ENCODE measurements at places on chromosomes 5 and 9.

- no peak for DNase-seq
Measured at GRCh38 chr9:131727795-131728545, 11.9 kb downstream of the RAPGEF1 start.

DNA sequence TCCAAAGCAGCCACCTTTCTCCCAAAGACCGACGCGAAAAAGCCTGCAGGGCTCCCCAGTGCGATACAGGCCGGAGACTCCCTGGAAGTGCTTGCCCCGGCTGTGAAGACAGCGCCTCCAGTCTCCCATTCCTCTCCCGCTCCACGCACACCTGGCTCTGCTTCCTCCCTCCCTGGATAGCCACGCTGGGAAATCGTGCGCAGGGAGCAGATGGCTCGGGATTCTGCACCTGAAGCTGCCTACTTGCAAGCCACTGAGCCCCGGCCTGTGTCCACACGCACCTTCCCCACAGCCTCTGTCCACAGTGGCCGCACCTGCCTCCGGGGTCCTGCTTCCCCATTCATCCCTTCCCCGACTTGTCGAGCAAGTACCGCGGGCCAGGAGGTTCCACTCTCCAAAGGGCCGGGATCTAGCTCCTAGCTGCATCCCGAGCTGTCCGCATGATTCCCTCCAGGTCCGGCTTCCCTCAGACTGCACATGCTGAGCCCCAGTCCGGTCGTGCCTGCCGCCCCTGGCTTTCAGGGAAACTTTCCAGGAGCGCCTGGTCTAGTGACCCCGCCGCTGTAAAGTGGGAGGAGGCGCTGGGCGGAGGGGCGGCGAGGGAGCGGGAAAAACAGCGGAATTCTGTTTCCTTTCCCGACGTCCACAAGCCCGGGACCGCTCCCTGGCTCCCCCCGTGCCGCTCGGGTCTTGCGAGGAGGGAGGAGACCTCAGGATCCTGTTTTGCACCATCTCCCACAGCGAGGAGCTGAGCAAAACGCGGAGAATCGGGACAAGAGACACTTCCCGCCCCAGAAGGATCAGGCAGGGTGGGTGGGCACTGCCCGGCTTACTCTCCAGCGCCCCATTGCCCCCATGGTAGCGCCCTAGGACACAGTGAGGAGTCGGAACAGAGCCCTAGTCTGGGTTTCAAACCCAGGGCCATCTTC lies 2.0 kb downstream of the SEMA6A start:
- DNase-seq, result no peak

DNA sequence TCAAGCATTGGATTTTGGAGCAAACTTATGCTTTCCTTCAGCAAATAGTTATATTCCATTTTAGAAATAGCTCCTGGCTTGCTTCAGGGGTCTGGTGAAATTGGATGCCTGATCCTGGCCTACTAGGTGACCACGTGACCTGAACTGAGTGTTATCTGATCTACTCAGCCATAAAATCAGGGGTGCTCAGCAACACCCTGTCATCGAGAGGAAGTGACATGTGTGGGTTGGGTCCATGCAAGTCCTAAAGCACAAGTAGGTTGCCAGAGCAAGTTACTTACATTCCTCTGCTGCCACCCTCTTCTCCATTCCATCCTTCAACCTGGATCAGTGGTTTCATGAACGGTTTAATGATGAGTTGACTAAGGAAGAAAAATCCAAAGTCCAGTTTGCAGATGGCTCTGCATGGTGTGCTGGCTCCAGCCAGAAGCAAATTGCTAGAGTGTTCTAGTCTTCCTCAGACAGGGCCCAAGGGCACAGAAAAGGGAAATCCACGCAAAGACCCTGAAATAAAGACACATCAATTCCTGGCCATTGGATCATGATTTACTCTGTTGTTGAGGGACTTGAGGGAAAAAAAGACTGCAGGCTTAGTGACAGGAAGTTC lies 2.8 kb upstream of the FAM193B start:
- DNase-seq, result no peak

GRCh38 chr5:56190497-56190896 lies 42.6 kb downstream of the ANKRD55 start:
- DNase-seq, result no peak

- DNase-seq, result peak; percentile 38
Measured at GRCh38 chr9:15135164-15135792, 171.7 kb downstream of the TTC39B start.

- no peak for DNase-seq
Measured at GRCh38 chr5:29263915-29264351, 1929.6 kb upstream of the CDH6 start.

- DNase-seq, result no peak
Measured at GRCh38 chr9:108836319-108836718, 19.5 kb downstream of the ACTL7B start.

- no peak for DNase-seq
Measured at GRCh38 chr9:116278326-116278725, 124.7 kb downstream of the PAPPA start.

DNA sequence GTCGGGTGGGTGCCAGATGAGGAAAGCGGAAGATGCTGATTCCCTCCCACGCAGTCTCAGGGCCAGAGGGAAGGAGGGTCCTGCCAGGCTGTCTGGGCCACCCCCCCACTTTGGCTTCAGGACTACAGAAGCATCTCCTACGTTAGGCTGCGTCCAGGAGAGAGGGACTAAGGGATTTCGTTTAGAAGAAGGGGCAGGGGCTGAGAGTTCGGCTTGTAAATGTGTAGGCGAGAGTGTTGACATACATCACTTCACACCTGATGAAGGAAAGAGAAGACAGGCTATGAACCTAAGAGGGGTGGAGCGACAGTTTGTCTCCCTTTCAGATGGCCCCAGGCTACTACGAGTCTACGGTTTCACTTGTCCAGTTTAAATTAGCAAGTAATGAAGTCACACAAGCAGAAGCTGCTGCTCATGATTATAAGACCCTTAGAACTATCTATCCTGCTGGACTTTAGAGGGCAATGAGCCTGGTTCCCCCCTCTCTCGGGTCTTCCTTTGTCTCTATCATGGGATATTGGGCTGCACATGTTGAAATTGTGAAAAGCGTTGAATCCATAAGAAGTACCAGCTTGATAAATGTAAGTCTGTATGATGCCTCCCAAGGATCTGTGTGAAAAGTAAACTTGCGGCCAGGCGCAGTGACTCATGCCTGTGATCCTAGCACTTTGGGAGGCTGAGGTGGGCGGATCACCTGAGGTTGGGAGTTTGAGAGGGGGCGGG lies 193.0 kb downstream of the AOPEP start:
- DNase-seq, result no peak
